Suprapubic skin (tissue), 4 donors: ENCODE measurements at places on chromosomes 11 and 22.
A peak's percentile ranks its signal among the peaks of the same experiment; 100 is the strongest.

DNA sequence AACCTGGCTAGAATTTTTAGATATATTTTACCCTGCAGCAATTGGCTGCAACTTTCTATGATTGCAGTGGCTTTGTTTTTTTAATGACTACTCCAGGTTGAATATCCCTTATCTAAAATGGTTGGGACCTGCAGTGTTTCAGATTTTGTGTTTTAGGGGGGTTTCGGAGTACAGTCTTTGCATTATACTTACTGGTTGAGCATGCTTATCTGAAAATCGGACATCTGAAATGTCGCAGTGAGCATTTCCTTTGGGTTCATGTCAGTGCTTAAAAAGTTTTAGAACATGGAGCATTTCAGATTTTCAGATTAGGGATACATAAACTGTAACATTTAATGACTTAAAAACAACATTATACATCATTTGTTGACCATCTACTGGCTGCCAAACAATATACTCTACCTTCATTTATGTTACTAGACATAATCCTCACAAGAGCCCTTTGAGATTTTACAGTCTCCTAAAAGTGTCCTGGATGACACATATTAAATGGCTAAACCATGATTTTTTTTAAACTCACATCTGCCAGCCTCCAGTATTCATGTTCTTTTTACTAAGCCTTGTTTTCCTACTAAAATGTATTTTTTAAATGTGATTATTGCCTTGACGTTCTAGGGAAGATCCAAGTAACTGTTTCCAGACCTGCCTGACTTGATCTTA is 66.3 kb downstream of the PRMT3 start:
- no peak for DNase-seq

DNA sequence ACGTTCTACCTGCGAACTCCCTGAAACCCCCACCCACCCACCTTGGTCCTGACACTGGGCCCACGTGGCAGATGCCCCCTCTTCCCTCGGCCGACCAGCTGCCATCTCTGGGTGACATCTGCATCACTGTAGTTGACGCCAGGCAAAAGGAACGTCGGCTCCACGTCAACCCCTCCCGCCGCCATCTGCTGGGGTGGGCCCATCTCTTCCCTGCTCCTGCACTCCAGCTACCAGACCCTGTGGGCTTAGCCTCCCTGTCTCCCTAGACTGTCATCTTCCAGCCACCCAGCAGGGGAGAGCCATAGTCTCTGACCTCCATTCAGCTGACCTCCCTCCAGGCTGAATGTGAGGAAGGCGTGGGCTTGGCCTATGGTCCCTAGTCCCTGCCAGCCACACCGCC is 21.4 kb downstream of the CHID1 start:
- no peak for DNase-seq

DNA sequence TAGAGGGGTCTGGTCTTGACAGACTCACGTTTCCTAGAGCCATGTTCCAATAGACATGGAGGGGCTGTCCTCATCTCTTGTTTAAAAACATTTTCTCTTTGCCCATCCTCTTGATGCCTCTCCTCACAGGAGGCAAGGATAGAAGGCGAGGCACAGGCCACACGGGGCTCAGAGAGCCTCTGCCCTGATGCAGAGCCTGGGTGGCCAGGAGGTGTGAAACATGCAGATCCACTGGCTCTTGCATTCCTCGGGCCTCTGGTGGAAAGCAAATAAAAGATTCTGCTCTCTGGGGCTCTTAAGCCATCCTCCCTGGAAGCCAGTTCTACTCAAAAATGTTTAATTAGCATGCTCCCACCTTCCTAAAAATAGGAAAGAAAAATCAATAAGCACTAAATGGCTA is 43.6 kb upstream of the NTM start:
- DNase-seq: no peak

DNA sequence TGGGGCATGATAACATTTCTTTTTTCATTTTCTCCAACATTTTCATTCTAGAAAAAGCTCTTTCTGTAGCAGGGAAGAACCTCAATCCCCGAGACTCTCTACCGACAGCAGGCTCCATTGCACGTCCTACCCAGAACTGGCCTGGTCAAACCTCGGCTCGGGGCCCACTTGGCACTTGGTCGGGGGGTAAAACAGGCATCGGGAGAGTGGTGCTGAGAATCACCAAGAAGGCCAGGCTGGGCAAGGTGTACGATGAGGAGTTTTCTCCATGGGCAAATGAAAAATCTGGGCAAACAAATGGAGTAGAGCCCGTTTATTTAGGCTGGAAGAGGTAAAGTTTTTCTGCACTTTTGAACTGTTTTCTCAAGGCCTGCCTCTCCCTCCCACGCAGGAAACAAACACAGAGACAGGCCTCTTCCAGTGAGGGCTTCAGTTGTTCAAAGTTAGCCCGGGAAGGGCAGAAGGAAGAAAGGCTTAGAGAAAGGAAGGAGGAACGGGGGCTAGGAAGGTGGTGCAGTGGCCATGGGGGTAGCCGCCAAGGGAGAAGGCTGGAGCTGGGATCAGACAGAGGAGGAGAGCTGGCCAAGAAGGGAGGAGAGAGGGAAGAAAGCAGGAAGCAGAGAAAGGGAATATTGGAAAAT is 87.6 kb downstream of the ETS1 start:
- no peak for DNase-seq

GRCh38 chr11:11403763-11404725 is 51.0 kb upstream of the CSNK2A3 start:
- DNase-seq: no peak

DNA sequence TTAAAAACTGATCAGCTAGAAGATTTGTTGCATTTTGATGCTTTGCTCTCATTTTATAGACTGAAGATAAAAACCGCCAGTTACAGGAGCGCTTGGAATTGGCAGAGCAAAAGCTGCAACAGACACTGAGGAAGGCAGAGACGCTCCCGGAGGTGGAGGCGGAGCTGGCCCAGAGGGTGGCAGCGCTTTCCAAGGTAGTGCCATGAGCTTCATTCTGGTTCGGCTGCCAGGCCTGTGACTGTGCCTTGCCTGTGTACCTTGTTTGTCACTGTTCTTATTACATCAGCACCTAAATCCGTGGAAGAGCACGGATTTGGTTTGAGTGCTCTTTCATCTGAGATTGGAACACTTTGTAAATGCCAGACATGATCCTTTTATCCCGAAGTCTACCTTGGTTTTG is 61.4 kb downstream of the PPFIA1 start:
- DNase-seq: no peak

DNA sequence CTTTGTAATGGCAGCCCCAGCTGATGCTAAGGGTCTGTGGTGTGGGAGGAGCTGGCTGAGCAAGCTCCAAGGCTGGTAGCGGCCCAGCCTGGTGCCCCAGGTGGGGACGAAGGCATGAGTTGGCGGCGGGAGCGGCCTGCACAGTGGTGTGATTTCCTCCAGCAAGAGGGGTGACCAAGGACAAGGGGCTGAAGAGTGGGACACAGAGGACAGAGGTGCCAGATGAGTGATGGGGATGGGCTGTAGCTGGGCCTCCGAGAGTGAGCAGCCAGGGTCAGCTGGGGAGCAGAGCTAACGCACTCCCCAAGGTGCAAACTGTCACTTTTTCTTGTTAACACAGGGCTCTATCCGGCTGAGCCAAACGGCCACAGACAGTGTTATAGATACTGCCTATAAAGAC is 229.2 kb upstream of the TBCEL start:
- DNase-seq: no peak

- DNase-seq: no peak
Observed at GRCh38 chr22:42957958-42958357, 57.0 kb downstream of the PACSIN2 start.

- no peak for DNase-seq
Observed at GRCh38 chr11:28690746-28691145, 582.6 kb downstream of the METTL15 start.

- DNase-seq: no peak
Observed at GRCh38 chr11:87203907-87204602, 166.3 kb downstream of the TMEM135 start.

- no peak for DNase-seq
Observed at GRCh38 chr11:19724765-19725164, 12.1 kb downstream of the NAV2 start.

DNA sequence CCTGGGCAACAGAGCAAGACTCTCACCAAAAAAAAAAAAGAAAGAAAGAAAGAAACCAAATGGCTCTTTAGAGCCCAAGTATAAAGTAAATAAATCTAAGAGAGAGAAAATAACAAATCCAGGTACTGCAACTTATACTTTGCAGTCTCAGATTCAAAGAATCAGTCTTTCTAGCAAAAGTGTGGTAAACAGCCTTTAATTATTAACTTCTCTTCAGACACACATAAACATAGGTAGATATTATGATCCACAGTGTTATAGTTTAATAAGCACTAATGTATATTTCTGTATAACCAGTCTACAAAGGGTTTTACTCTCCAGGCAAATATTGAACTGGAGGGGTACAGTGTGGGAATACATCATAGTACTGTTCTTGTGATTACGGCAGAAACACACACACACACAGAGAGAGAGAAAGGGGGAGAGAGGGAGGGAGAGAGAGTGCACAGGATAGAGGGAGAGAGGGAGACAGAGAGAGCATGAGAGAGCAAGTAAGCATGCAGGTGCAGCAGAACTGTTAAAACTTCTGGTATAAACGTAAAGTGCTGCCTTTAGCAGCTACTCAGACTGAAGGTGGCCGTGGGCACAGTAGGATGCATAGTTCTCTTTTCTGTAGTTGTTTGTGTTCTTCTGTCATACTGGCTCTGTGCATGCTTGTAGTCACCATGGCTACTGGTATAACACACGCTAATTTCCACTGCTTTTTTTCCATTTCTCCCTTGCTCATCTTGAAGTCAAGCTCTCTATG is 32.3 kb downstream of the MTMR2 start:
- no peak for DNase-seq

DNA sequence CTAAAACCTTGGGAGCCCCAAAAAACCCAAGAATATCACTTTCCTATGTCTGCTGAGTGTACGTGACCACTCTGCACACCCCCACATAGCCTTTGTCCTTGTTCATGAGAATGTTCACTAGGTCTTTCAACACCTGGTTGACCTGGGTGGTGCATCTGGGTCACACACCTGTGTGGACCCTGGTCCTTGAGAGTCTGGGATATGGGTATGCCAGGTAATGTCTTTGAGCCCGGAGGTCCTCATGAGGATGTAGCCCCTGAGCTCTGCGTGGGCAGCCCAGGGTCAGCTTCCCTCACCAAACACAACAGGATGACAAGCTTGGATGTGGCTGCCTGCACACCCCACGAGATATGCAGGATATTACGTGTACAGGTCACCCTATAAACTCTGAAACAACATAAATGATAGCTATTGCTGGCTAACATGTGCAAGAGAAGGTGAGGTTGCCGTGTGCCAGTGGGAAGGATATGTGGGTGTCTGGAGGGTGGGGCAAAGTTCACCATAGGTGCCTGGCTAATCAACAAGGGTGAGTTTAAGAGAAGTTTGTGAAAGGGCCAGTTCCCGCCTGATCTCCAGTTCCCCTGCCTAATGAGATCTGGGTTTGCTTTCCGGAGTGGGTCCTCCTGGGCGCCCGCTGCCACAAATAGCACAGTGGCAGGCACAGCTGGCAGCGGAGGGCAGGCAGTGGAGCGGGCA is 1.4 kb upstream of the PPARA start:
- no peak for DNase-seq

DNA sequence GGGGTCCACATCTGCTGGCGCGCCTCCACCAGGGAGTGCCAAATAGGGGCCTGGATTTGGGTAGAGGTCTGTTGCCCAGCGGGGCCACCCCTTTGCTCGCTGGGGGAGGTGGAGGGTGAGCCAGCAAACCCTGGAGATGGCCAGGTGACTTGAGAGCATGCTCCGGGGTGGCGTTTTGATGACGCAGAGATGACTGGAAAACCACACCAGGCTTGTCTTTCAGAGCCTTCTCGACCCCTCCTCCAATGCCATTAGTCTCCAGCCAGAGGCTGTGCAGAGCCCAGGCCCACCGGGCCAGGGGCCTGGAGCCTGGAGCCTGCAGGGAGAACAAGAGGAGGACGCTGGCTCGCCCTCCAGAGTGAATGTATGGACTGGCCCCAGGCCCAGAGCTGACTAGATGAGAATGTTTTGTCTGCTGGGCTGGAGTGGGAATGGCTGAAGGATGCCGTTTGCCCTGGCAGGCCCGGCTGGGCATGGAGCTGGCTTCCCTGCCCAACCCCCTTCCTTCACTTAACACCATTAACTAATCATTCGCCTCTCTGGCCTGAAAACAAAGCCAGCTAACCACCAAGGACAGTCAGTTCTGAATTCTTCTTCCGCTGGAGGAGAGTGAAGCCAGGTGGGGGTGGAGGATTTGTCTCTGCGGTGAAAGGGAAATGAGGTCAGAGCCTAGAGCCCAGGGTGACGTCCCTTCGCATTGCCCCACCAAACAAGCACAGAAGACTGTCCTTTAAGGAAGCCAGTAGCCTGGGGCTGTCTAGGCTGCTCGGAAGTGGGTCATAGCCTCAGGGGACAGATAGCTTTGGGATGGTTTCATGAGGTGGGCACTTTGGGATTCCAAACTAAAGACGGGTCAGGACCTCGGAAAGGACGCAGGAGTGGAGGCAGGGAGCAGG is 1.6 kb upstream of the MCAM start:
- DNase-seq: peak; percentile 63

DNA sequence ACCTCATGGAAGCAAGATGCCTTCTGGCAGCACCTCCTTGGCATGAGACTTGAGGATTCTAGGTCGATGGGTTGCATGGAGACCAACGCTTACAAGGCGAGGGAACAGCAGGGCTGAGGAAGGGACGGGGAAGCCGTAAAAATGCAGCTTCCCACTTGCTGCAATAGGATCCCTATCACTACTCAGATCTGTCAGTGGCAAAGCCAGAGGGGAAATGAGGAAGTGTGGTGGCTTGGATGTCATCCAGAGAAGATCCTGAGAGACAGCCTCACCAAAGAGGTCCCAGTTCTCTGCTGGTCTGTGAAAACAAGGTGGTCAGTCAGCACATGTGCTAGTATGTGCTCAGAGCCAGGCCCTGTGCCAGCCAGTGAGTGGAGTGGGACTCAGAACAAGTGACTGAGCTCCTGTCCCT is 22.2 kb downstream of the CYB5R2 start:
- no peak for DNase-seq

DNA sequence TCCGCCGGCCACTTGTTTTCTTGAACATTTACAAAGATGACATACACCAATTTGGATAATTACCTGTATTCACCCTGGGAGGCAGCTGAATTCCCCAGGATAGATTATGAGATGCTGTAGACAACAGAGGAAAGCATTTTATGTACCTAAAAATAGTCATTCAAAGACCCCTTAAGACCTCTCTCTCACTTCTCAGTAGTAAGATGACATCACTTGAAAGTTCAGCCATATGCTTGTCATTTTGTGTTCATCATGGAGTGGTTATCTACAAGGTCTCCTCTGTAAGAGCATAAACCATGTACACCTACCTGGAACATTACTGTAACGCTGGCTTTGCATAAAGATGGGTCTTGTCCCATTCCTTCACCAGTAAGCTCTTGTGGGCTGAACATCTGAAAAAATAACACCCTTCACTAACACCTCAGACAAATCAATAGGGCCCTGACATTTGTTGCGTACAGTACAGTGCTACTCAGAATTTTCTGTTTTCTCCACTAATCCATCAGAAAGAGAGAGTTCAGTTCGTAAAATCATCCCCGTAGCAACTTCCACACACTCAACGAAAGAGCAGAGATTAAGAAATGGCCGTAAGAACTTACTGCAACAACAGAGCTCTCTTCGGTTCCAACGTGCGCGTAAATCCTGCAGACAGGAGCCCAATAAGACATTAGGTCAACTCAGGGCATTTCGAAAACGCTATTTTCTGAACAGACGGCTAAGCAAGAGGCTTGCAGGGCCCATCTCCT is 15.6 kb upstream of the WDR74 start:
- no peak for DNase-seq
